ENCODE measurements at places on chromosomes 12 and 14. TPM values are rescaled to one million over a fixed set of nuclear protein-coding genes. Genes with fewer than 3 reads are reported as not detected.

GRCh38 chr12:112096070-112096469 lies 12.5 kb downstream of the NAA25 start:
- H3K4me3 ChIP-seq: no peak overlapping the region
- H3K4me1 ChIP-seq: peaks cover 34% of the 10 kb centered on the region
- H3K36me3 ChIP-seq: peaks cover 57% of the 10 kb centered on the region
- no peaks in the 10 kb centered on the region for H3K27me3 ChIP-seq

GRCh38 chr14:106556665-106557289 lies 1030.4 kb downstream of the TMEM121 start:
- H3K36me3 ChIP-seq: no peaks in the 10 kb centered on the region
- peak; percentile 79 for DNase-seq
- H3K27ac ChIP-seq: no peak overlapping the region
- peaks cover 18% of the 10 kb centered on the region for H3K27me3 ChIP-seq
- no peaks in the 10 kb centered on the region for H3K4me1 ChIP-seq

DNA sequence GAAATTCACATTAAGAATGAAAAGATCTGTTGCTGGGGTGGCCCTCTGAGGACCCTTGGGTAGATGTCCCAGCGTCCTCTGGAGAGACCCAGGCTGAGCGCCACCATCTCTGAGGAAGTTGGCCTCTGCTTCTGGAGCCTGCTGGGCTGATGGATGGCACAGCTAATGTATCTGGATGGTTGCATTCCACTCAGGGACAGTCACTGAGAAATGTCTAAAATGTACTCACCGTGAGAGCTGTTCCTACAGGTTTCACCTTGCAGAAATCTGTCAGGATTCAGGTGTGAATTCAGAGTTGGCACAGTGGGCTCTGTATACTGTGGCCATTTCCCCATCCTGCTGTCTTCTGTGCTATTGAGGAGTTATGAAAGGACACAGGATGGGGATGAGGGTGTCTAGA lies 247.2 kb downstream of the AACS start:
- H3K4me3 ChIP-seq: no peak overlapping the region
- no peak for DNase-seq
- no peaks in the 10 kb centered on the region for H3K4me1 ChIP-seq
- H3K27me3 ChIP-seq: no peaks in the 10 kb centered on the region

Gene DTX3
- total RNA-seq: 16.5 TPM

GRCh38 chr12:3229577-3229976 lies 152.4 kb downstream of the TSPAN9 start:
- DNase-seq: no peak
- H3K4me3 ChIP-seq: no peak overlapping the region
- no peaks in the 10 kb centered on the region for H3K4me1 ChIP-seq
- H3K27me3 ChIP-seq: no peaks in the 10 kb centered on the region

Gene GSG1
- not detected for total RNA-seq

DNA sequence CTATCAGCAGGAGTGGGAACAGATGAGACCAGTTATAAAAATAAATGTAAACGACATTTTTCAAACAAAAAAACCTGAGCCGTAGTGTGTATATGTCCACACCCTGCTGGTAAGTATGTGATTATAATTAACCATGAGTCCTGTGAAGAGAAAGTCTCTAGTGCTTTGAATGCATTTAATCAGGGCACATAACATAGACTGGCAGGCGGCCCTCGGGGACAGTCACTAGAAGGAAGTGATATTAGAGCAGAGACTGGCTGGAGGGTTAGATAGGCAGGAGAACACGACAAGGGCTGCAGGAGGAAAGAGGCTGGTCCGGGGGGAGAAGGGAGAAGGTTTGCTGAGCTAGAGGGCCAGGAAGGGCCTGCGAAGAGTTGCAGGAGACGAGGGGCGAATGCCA lies 23.8 kb upstream of the ELK3 start:
- no peaks in the 10 kb centered on the region for H3K27me3 ChIP-seq
- no peak overlapping the region for H3K27ac ChIP-seq
- H3K4me3 ChIP-seq: no peak overlapping the region
- H3K36me3 ChIP-seq: peaks cover 7% of the 10 kb centered on the region
- peaks cover 1% of the 10 kb centered on the region for H3K4me1 ChIP-seq

Gene KRT73
- total RNA-seq: 8.6 TPM

Gene IFI27
- 193 TPM for total RNA-seq

Gene RHEBL1
- 4.6 TPM for total RNA-seq

DNA sequence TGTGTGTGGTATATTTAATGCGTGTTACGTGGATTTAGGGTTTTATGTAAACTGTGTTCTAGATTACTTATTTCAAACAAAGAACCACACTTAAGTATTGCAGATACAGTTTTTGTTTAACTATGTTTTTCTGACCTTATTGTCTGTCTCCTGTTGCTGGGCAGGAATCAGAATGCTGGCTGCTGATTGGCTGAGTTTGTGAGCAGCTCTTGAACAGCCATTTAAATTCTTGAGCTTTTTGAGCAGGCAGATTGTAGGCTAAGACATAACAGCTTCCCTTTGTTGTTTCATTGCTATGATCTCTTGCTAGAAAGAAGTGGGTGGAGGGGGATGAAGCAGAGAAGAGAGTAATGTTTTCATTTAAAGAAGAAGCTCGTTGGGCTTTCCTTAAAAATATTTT lies 52.2 kb downstream of the ATF7IP start:
- DNase-seq: peak; percentile 81
- H3K4me1 ChIP-seq: peaks cover 45% of the 10 kb centered on the region
- H3K36me3 ChIP-seq: peaks cover 56% of the 10 kb centered on the region
- no peaks in the 10 kb centered on the region for H3K27me3 ChIP-seq

GRCh38 chr12:70648831-70649230 lies 11.6 kb upstream of the PTPRB start:
- no peak for DNase-seq
- no peaks in the 10 kb centered on the region for H3K36me3 ChIP-seq
- H3K4me1 ChIP-seq: peaks cover 6% of the 10 kb centered on the region
- H3K27ac ChIP-seq: no peak overlapping the region
- H3K27me3 ChIP-seq: peaks cover 15% of the 10 kb centered on the region

DNA sequence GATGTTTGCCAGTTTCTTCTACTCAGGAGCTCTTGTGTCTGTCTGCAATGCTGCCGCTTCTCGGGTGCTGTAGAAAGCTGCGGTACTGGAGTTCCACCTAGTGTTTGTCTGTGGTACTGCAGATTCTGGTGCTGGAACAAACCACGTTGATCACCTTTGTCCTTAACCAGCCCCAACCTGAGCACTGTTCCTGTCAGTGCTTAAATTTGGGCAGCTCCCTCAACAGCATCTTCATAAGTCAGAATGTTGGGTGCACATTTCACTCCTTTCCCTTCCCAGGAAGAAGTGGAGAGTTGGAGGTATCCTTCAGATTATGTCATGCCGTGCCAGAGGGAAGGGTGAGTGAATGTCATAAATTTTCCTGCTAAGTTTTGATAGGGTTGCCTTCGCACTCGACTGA lies 48.7 kb upstream of the LALBA start:
- H3K36me3 ChIP-seq: no peaks in the 10 kb centered on the region
- peaks cover 30% of the 10 kb centered on the region for H3K27me3 ChIP-seq
- H3K4me3 ChIP-seq: no peak overlapping the region
- no peak overlapping the region for H3K27ac ChIP-seq

Gene KLRK1
- 0.12 TPM for total RNA-seq

DNA sequence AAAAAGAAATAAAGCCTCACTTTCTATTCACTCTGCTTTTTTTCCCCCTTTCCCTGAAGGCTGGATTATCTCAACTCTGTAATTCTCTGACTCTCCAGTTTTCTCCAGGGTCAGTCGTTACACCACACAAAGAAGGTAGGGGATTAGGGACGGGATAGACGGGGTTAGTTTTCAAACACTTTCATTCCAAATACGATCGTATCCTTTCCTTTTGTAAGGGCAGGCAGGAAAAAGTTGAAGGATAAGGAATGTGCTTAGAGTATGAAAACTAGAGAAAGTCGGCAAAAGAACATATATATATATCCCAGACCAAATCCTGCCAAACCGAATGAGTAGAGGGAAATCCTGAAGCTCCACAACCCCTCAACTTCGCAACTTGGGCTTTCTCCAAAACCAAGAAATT lies 581 bp upstream of the ESYT1 start:
- peak overlapping the region; percentile 93 for H3K27ac ChIP-seq
- H3K27me3 ChIP-seq: no peaks in the 10 kb centered on the region
- peak overlapping the region; percentile 91 for H3K4me3 ChIP-seq
- H3K36me3 ChIP-seq: peaks cover 39% of the 10 kb centered on the region

DNA sequence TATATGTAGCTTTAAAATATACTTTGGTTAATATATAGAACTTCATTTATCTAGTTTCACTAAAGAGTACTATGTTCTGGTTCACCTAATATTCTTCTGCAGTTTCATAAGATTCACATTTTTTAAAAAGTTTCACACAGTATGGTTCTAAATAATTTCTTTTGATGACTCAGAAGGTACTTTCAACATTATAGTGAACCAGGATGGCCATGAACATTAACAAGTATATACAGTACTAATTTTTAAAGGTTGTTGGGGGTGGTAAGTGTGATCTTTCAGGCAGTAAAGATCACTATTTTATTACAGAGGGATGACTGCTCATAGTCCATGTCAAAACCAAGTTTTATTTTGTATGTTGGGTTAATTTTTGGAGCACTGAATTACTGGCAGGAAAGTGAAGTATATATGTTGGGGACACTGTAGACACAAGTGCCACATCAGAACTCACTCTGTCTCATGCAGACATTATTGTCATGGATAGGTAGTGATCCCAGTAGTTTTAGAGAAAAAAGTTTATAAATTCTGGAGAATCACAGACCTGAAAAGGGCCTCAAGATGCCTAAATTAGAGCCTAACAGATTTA lies 60.0 kb downstream of the DCAF5 start:
- H3K4me3 ChIP-seq: no peak overlapping the region
- DNase-seq: no peak
- no peak overlapping the region for H3K27ac ChIP-seq
- peaks cover 20% of the 10 kb centered on the region for H3K36me3 ChIP-seq
- peaks cover 18% of the 10 kb centered on the region for H3K4me1 ChIP-seq
- no peaks in the 10 kb centered on the region for H3K27me3 ChIP-seq

Gene REM2
- 0.69 TPM for total RNA-seq

GRCh38 chr12:75798136-75798926 lies 233.2 kb downstream of the PHLDA1 start:
- H3K27me3 ChIP-seq: peaks cover 13% of the 10 kb centered on the region
- H3K4me1 ChIP-seq: no peaks in the 10 kb centered on the region
- no peak overlapping the region for H3K4me3 ChIP-seq

Gene PAH
- not detected for total RNA-seq

DNA sequence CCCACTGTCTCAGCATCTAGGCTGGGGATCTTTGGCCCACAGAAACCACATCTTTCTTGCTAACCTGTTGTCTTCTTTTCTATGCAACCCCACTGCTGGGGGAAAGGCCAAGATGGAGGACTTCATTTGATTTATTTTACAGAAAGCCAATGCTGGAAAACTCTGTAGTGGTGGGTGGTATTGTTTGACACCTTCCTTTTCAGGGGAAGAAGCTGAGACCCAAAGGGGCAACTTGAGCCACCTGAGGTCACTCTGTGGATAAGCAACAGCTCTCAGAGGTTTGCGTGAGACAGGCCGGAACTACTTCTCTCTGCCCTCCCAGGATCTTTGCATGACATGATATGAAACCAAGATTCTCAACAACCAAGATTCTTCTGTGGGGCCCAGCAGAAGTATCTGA lies 645.2 kb downstream of the VRK1 start:
- H3K36me3 ChIP-seq: no peaks in the 10 kb centered on the region
- H3K4me1 ChIP-seq: peaks cover 31% of the 10 kb centered on the region
- no peaks in the 10 kb centered on the region for H3K27me3 ChIP-seq
- peak; percentile 33 for DNase-seq
- peak overlapping the region; percentile 93 for H3K27ac ChIP-seq
- no peak overlapping the region for H3K4me3 ChIP-seq

Gene PLD4
- not detected for total RNA-seq

Gene KICS2
- total RNA-seq: 8.4 TPM

Gene DYRK2
- 66.4 TPM for total RNA-seq

- peaks cover 9% of the 10 kb centered on the region for H3K4me1 ChIP-seq
- no peak overlapping the region for H3K4me3 ChIP-seq
- no peak overlapping the region for H3K27ac ChIP-seq
- no peak for DNase-seq
- H3K36me3 ChIP-seq: peaks cover 4% of the 10 kb centered on the region
- no peaks in the 10 kb centered on the region for H3K27me3 ChIP-seq
Observed at GRCh38 chr14:96576937-96577336, 74.8 kb downstream of the PAPOLA start.

GRCh38 chr14:75417674-75418073 lies 10.1 kb upstream of the JDP2 start:
- H3K4me3 ChIP-seq: no peak overlapping the region
- no peaks in the 10 kb centered on the region for H3K27me3 ChIP-seq
- H3K27ac ChIP-seq: no peak overlapping the region
- peaks cover 18% of the 10 kb centered on the region for H3K4me1 ChIP-seq
- no peaks in the 10 kb centered on the region for H3K36me3 ChIP-seq

GRCh38 chr14:54627540-54628363 lies 60.8 kb downstream of the SAMD4A start:
- H3K4me1 ChIP-seq: peaks cover 51% of the 10 kb centered on the region
- H3K27me3 ChIP-seq: no peaks in the 10 kb centered on the region
- H3K36me3 ChIP-seq: peaks cover 22% of the 10 kb centered on the region
- DNase-seq: peak; percentile 75
- peak overlapping the region; percentile 68 for H3K4me3 ChIP-seq

- no peak overlapping the region for H3K27ac ChIP-seq
- no peak overlapping the region for H3K4me3 ChIP-seq
- no peaks in the 10 kb centered on the region for H3K4me1 ChIP-seq
- no peaks in the 10 kb centered on the region for H3K36me3 ChIP-seq
- no peak for DNase-seq
Observed at GRCh38 chr14:22387776-22388241, 201.2 kb downstream of the DAD1 start.

- no peaks in the 10 kb centered on the region for H3K36me3 ChIP-seq
- H3K4me1 ChIP-seq: no peaks in the 10 kb centered on the region
- DNase-seq: no peak
Observed at GRCh38 chr12:2287151-2287550, 234.4 kb downstream of the CACNA1C start.

GRCh38 chr14:86790408-86791364 lies 1202.3 kb downstream of the GALC start:
- no peak overlapping the region for H3K4me3 ChIP-seq
- DNase-seq: no peak
- H3K27ac ChIP-seq: no peak overlapping the region

Gene RNASE3
- total RNA-seq: not detected

DNA sequence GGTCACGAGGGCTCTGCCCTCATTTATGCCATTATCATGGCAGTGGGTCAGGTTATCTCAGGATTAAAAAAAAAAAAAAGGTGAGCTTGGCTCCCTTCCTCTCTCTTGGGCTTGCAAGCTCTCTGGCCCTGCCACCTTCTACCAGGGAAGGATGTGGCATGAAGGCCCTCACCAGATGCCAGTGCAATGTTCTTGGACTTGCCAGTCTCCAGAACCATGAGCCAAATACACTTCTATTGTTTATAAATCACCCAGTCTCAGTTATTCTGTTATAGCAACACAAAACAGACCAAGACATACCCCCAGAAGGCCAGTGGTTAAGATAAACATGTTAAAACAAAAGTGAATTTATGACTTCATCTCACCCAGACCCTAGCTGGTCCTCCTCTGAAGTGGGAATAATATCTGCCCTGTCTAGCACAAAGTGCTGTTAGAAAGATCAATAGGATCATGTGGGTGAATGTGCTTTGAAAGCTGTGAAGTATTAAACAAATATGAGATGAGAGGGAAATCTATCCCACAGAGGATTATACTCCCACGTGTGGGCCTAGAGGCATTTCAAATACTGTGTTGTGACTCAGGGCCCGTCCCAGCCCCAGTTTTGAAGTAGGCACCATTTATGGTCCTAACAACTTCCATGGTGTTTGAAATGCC lies 88.6 kb downstream of the NINJ2 start:
- no peak overlapping the region for H3K4me3 ChIP-seq
- H3K27ac ChIP-seq: peak overlapping the region; percentile 80
- H3K27me3 ChIP-seq: no peaks in the 10 kb centered on the region
- peaks cover 13% of the 10 kb centered on the region for H3K36me3 ChIP-seq

Gene DENND5B
- total RNA-seq: 0.20 TPM

- H3K4me1 ChIP-seq: peaks cover 55% of the 10 kb centered on the region
- no peak overlapping the region for H3K4me3 ChIP-seq
- no peaks in the 10 kb centered on the region for H3K27me3 ChIP-seq
- no peak for DNase-seq
Observed at GRCh38 chr14:89625244-89625713, 208.2 kb upstream of the FOXN3 start.

Measured in activated CD4-positive, alpha-beta T cell treated with anti-CD3 and anti-CD28 coated beads, Interleukin-2, amount 10 ng/mL, durations not matched to agents 7 days and 5 days (primary cell).